ENCODE measurements at places on chromosomes 2 and 18. TPM values are rescaled to one million over a fixed set of nuclear protein-coding genes. Genes with fewer than 3 reads are reported as not detected.
A peak's percentile ranks its signal among the peaks of the same experiment; 100 is the strongest.

SPR gene
- 37.1 TPM for polyA plus RNA-seq

TUBA4A gene
- 616 TPM for polyA plus RNA-seq

ITGB6 gene
- 162 TPM for polyA plus RNA-seq

GPR35 gene
- polyA plus RNA-seq = 0.06 TPM

NAT8 gene
- polyA plus RNA-seq = not detected

IMMT gene
- polyA plus RNA-seq = 53.3 TPM

CCDC141 gene
- polyA plus RNA-seq = 0.01 TPM

- no peak for DNase-seq
Measured at GRCh38 chr2:21489080-21489479, 365.3 kb downstream of the TDRD15 start.

DNA sequence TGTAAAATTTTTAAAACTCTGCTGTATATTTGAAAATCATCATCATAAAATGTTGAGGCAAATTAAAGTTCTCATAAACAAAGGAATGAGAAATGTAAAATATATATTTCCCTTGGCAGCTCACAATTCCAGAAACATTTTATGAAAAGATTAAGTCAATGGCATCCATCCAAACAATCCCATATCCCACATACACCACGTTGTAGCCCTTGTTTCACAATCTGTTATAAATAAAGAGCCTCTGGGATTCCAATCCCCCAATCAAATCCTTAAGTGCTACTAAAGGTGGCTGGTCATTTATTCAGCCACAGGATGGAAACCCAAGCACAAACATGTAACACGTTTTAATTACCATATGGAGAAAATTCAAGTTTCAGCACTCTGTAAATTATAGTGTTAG is 51.7 kb downstream of the GFPT1 start:
- DNase-seq = no peak

GRCh38 chr2:19667085-19667484 is 234.7 kb downstream of the TTC32 start:
- DNase-seq = peak; percentile 54

DNA sequence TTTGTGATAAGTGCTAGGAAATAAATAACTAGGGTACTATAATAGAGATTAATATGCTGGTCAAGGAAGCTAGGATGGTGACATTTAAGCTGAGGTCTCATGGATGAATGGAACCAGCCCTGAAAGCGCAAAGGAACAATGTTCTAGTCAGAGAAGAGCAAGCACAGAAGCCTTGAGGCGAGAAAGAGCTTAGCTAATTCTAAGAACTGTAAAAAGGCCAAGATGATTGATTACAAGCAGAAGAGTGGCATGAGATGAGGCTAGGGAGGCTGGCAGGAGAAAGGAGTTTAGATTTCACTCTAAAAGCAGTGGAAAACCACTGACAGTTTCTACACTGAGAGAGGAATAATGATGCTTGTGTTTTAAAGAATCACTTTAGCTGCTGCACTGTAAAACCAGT is 3.4 kb upstream of the YIPF4 start:
- DNase-seq = no peak

DNA sequence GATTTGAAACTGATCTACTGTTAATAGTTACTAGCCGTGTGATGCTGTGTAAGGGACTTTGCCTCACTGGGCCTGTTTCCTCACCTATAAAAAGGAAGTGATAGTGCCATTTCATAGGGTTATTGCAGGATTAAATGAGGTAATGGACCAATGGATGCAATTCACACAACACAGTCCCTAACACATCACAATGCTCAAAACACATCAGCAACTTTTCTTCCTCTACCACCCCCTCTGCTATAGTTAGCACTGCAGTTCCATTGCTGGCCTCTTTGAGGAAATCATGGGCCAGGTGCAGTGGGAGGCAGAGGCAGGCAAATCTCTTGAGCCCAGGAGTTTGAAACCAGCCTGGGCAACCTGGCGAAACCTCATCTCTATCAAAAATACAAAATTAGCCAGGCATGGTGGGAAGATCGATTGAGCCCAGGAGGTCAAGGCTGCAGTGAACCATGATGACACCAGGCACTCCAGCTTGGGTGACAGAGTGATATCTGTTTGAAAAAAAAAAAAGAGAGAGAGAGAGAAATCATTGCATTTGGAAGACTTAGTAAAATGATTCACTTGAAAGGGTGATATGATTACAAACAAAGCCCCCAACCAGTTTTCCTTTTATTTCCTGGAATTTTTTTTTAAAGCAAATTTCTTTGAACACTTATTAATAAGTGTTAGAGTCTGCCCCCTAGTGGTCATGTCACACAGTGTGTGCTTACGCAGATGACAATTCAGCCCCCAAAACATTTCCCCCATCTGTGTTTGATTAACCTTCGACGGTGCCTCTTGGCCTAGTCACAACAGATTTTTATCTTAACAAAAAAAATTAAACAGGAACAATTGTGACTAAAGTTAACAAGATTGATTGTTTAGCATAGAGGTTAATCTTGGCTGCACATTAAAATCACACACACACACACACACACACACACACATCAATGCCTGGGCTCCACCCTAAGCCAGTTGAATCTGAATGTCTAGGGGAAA is 88.6 kb upstream of the BCL11A start:
- peak; percentile 7 for DNase-seq

DNA sequence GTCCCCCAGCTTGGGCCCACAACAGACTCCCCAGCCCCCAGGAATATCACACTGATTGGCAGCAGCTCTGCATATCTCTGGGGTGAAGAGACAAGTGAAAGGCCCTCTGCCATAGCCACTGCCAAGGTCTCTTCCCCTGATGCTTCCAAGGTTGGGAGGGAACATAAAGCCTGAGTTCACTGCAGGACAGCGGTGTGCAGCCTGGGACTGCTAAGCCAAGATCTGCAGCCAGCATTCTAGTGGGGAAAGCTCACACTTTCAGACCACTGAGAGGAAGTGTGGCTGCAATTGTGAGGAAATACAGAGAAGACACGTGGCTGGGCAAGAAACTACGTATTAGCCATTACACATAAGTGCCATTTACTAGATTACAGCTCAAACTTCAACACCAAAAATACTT is 100.7 kb downstream of the MAIP1 start:
- DNase-seq = no peak

GRCh38 chr2:30421604-30422443 is 25.2 kb upstream of the LCLAT1 start:
- DNase-seq = peak; percentile 27

DNA sequence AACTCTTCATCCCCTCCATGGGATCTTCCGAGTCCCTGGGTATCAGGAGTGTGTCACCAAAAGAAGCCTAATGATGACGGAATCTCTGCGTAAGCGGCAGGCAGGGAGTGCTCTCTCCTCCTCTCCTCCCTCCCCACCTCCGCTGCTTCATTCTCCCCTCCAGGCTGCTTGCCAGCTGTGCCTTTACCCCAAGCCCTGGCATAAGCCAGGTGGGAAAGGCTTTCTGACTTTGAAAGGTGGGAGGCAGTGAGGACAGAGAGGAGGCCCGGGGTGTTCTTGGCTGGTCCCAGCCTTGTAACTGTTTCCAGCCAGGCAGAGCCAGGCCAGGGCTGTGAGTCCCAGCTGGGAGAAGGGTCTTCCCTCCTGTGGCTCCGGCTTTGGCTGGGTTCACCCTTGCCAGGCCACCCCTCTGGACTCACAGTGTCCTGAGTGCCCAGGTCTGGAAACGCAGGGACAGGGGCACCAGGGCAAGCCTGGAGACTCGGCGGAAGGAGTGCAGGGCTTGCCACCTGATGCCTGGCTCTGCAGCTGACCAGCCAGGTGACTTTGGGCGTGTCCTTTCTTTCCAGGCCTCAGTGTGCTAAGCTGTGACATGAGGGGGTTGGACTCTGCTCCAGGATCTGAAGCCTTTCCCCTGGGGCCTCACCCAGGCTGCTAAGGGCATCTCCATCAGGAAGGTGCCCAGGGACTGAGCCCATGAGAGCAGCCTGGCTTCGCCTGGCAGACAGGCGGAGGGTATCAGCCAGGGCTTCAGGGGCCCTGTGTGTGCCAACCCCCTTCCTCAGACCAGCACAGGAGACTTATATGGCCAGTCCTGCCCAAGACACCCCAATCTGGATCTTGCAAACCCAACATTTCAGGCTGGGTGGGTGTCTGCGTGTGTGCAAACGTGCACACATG is 32.7 kb upstream of the HPCAL1 start:
- DNase-seq = no peak

GRCh38 chr18:49922228-49922627 is 108.9 kb upstream of the ACAA2 start:
- DNase-seq = peak; percentile 91

DNA sequence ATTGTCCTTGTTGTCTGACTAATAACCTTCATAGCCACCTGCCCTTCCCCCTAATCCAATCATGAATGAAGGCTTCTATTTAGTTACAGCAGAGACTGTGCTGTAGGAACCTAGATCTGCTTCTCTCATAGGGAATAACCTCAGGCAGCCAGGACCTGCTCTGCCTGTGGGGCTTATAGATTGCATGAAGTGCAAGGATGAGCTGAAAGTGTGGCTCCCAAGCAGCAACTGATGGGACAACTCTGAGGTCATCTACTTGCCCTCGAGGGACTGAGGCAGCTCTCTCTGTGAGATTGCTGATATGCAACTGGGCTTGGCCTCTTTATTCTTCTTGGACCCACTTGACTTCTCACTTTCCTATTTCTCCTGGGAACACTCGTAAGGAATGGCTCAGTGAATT is 23.8 kb upstream of the SLC38A11 start:
- DNase-seq = no peak

DNA sequence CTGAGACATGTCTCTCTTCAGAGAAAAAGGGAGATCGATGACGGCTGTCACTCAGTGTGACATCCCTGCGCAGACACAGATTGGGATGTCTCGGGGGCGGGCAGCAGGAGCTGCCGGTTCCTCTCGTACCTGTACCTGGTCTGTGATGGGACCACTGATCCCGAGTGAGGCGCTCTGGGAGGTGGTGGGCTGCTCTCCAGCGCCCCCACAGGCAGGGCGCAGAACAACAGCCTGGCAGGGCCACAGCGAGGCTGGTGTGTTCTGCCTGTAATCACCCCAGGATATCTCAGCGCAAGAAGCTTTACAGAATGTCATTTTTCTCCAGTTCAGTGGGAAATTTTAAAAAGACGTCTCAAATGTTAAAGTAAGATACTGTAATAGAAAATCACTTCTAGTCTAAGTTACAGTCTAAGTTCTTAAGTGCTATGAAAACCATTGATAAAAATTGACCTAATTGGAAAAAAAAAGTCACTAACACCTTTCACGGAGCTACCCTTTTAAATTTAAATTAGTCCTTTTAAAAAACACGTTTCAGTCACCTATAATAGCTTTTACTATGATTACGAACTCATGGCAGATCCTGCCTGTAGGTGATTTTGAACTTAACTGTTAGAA is 189.8 kb downstream of the SNTG2 start:
- peak; percentile 1 for DNase-seq

DNA sequence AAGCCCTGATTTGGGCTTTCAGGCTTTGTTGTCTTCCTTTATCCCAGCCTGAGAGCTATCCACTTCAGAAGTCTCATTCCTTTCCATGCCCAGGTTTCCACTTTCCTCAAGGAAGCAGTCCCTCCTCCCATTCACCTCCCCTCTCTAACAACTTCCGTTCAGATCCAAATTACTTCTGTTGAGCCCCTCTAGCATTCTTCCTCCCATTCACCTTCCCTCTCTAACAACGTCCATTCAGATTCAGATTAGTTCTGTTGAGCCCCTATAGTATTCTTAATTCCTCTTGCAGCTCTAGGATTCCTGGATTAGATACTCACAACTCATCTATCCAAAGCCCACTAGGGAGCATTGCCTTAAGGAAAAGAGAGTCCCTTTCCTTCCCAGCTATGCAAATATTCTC is 216.8 kb downstream of the RAD51AP2 start:
- DNase-seq = no peak

GRCh38 chr2:236718207-236718992 is 148.8 kb downstream of the ACKR3 start:
- DNase-seq = peak; percentile 52

DNA sequence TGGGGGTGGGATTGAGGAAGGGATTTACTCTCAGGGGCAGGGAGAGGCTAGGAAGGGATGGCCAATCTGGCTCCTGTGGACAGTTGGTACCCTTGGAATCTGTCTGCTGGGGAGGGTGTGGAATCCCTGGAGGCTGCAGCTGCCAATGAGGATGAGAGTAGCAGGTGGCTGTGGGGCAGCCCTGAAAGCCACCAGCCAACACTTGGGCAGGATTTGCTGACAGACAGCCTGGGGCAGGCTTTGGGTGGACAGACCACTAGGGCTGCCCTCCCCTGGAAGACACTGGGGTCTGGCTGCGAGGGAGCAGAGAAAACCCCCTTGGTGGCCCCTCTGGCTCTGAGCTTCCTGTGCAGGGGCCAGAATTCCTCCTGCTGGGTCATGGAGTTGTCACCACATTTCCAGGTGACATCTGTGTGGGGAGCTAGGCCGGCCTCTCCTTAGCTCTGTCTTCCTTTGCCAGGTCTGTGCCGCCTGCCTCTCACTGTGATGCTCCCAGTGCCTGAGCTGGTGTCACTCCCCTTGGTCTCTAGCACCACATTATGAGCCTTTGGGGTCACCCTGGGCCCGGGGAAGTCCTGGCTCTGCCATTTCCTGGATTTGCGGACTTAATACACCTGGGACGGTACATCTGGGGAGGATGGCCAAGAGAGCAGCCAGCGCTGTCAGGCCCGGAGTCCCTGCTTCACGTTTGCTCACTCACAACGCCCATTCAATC is 13.4 kb upstream of the ARHGEF4 start:
- no peak for DNase-seq

DNA sequence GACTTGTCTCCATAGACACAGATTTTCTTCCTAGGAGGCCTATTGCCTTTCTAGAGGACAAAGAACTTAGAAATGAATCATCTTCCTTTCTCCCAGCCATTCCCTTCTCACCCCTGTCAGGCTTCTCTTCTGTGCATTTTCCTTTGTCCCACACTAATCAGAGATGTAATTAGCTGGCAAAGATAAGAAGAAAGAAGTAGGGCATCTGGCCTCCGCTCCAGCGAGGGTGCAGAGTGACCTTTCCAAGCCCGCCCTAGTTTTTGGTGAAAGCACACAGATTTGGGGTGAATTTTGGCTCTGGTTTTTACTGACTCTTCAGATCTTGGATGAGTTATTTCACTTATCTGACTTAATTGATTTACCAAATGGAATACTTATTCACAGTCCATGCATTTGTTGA is 626.5 kb downstream of the ZEB2 start:
- DNase-seq = no peak

- no peak for DNase-seq
Measured at GRCh38 chr2:28321426-28321825, 71.2 kb upstream of the FOSL2 start.

DNA sequence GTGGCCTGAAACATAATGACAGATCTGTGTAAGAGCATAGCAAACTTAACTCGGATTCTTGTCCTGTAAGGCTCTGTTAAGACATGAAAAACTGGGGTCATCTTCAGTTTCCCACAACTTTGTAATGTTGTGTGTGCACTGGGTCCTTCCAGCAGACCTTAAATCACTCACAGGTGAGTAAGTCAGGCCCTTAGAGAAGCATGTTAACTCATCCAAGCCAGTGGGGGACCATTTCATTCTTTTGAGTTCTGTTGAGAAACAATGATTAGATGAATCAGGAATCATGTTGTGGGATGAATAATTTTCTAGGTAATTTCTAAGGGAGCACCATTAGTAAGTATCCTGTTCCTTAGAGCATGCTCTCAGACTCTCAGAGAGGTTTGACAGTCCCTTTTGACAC is 167.1 kb downstream of the ESCO1 start:
- DNase-seq = peak; percentile 92

GRCh38 chr2:8548619-8549150 is 133.2 kb upstream of the ID2 start:
- no peak for DNase-seq

- no peak for DNase-seq
Measured at GRCh38 chr2:86238354-86238753, 39.1 kb downstream of the MRPL35 start.
